ENCODE measurements at places on chromosomes 4 and X. TPM values are rescaled to one million over a fixed set of nuclear protein-coding genes. Genes with fewer than 3 reads are reported as not detected.
A peak's percentile ranks its signal among the peaks of the same experiment; 100 is the strongest.

Gene GDI1
- 128 TPM for total RNA-seq

Gene PAGE2B
- not detected for total RNA-seq

Gene UGT2A3
- not detected for total RNA-seq

Gene PAGE3
- not detected for total RNA-seq

Gene SYN1
- total RNA-seq, result not detected

Gene SPANXN3
- total RNA-seq, result not detected

Gene ART3
- not detected for total RNA-seq

Gene AREG
- total RNA-seq, result 0.55 TPM

GRCh38 chr4:129063640-129064039, 29.7 kb downstream of the SCLT1 start:
- H3K36me3 ChIP-seq, result no peaks in the 10 kb centered on the region
- no peak for DNase-seq
- H3K27me3 ChIP-seq, result no peaks in the 10 kb centered on the region
- H3K4me3 ChIP-seq, result no peak overlapping the region
- H3K27ac ChIP-seq, result no peak overlapping the region

- DNase-seq, result no peak
- no peaks in the 10 kb centered on the region for H3K36me3 ChIP-seq
- peaks cover 2% of the 10 kb centered on the region for H3K27me3 ChIP-seq
- H3K4me3 ChIP-seq, result no peak overlapping the region
- H3K27ac ChIP-seq, result no peak overlapping the region
- H3K4me1 ChIP-seq, result no peaks in the 10 kb centered on the region
These were observed 5.4 kb upstream of the ACE2 start for GRCh38 chrX:15606136-15606535.

- H3K27ac ChIP-seq, result peak overlapping the region; percentile 8
- no peak for DNase-seq
- peaks cover 18% of the 10 kb centered on the region for H3K36me3 ChIP-seq
- no peaks in the 10 kb centered on the region for H3K27me3 ChIP-seq
These were observed 107.6 kb downstream of the CDS1 start for GRCh38 chr4:84690481-84690880.

GRCh38 chr4:110197529-110198042, 829 bp downstream of the ELOVL6 start:
- no peaks in the 10 kb centered on the region for H3K36me3 ChIP-seq
- H3K27me3 ChIP-seq, result no peaks in the 10 kb centered on the region
- peak overlapping the region; percentile 46 for H3K27ac ChIP-seq
- H3K4me1 ChIP-seq, result peaks cover 23% of the 10 kb centered on the region
- peak; percentile 59 for DNase-seq
- peak overlapping the region; percentile 91 for H3K4me3 ChIP-seq

GRCh38 chrX:44828008-44828605, 15.7 kb upstream of the DUSP21 start:
- H3K36me3 ChIP-seq, result no peaks in the 10 kb centered on the region
- no peaks in the 10 kb centered on the region for H3K27me3 ChIP-seq
- peak; percentile 24 for DNase-seq
- H3K4me1 ChIP-seq, result no peaks in the 10 kb centered on the region

DNA sequence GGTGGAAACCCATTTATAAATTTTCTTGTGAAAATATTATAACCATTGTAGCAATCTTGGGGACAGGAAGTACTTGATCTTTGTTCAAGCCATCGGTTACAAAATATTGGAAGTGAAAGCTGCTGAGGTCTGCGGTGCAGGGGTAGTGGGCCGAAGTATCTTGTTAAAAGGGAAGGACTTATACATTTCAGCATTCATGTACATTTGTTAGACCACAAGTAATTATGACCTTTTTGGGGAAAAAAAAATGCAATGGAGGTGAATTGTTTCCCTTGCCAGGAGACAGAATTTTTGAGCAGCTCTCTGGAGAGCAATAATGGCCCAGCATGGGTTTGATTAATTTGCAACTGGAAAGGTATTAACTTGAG, 121.3 kb downstream of the EGF start:
- no peak overlapping the region for H3K27ac ChIP-seq
- no peak for DNase-seq
- no peak overlapping the region for H3K4me3 ChIP-seq
- H3K27me3 ChIP-seq, result peaks cover 6% of the 10 kb centered on the region
- no peaks in the 10 kb centered on the region for H3K36me3 ChIP-seq

- no peak overlapping the region for H3K4me3 ChIP-seq
- no peak for DNase-seq
- no peak overlapping the region for H3K27ac ChIP-seq
- H3K36me3 ChIP-seq, result no peaks in the 10 kb centered on the region
- H3K4me1 ChIP-seq, result no peaks in the 10 kb centered on the region
These were observed 59.1 kb downstream of the CHRNA9 start for GRCh38 chr4:40394236-40394635.

- no peaks in the 10 kb centered on the region for H3K36me3 ChIP-seq
- no peaks in the 10 kb centered on the region for H3K27me3 ChIP-seq
- peaks cover 3% of the 10 kb centered on the region for H3K4me1 ChIP-seq
- no peak overlapping the region for H3K4me3 ChIP-seq
These were observed 94.3 kb upstream of the AFAP1 start for GRCh38 chr4:8033829-8034528.

DNA sequence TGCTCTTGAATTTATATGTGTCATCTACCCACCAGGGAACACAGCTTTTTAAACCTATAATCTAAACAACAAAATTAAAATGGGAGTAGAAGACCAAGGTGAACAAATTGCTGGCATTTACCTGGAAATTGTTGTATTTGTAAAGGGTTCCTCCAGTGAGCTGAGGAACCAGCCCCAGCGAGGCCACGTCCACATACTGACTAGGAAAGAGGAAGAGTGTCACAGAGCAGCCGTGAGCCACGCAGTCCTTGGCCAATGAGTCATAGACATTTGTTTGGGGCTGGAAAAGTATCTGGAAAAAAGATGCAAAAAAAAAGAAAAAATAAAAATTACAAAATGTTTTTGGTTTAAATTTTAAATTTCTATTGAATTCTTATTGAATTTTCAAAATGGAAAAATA, 58.7 kb downstream of the METTL14 start:
- no peak overlapping the region for H3K4me3 ChIP-seq
- no peaks in the 10 kb centered on the region for H3K27me3 ChIP-seq

- no peaks in the 10 kb centered on the region for H3K36me3 ChIP-seq
- no peak overlapping the region for H3K27ac ChIP-seq
- no peak overlapping the region for H3K4me3 ChIP-seq
- H3K4me1 ChIP-seq, result peaks cover 26% of the 10 kb centered on the region
- H3K27me3 ChIP-seq, result no peaks in the 10 kb centered on the region
- DNase-seq, result peak; percentile 76
These were observed 415.2 kb upstream of the NR3C2 start for GRCh38 chr4:148857239-148857972.

DNA sequence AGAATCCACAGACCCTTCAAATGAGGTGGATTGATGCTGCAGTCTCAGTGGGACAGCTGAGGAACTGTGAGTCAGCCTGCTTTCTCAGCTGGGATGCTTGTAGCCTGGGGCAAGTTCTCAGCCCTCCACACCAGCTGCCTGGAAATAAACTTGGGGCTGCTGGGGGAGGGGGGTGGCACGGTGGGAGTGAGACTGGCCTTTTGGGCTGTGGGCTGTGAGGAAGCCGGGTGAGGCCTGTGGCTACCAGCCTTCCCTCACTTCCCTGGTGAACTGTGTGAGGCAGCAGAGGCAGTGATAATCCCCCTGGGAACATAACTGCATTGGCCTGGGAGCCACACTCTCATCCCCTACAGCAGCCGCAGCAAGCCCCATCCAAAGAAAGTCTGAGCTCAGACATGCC, 114.5 kb upstream of the GUCY1A1 start:
- no peaks in the 10 kb centered on the region for H3K36me3 ChIP-seq
- no peak overlapping the region for H3K27ac ChIP-seq
- H3K27me3 ChIP-seq, result no peaks in the 10 kb centered on the region
- H3K4me1 ChIP-seq, result no peaks in the 10 kb centered on the region

- no peaks in the 10 kb centered on the region for H3K4me1 ChIP-seq
- peaks cover 2% of the 10 kb centered on the region for H3K27me3 ChIP-seq
- H3K4me3 ChIP-seq, result no peak overlapping the region
- no peak overlapping the region for H3K27ac ChIP-seq
- peak; percentile 52 for DNase-seq
These were observed 6.0 kb downstream of the SLC2A9 start for GRCh38 chr4:10015140-10015753.

DNA sequence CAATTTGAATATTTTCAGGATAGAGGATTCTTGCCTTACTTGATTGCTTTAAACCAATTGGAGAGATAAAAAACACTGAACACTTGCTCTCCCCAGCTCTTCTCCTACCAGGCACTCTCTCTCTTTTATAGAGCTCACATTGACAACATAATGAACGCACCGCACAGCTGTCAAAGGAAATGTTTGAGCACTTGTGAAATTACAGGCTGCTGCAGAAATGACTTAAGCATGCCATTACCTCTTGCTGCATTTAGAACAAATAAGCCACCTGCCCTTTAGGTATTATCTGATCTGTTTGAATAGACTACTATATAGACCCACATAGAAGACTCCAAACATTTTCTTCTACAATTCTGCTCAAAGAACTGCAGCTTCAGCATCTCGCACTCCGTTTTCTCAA, 227.7 kb downstream of the C4orf33 start:
- DNase-seq, result no peak
- peaks cover 2% of the 10 kb centered on the region for H3K4me1 ChIP-seq
- H3K27me3 ChIP-seq, result peaks cover 6% of the 10 kb centered on the region
- no peak overlapping the region for H3K4me3 ChIP-seq

- H3K27ac ChIP-seq, result no peak overlapping the region
- no peak overlapping the region for H3K4me3 ChIP-seq
- H3K36me3 ChIP-seq, result no peaks in the 10 kb centered on the region
- no peak for DNase-seq
These were observed 95.5 kb upstream of the ATP6AP2 start for GRCh38 chrX:40485102-40485826.

- H3K27ac ChIP-seq, result no peak overlapping the region
- no peaks in the 10 kb centered on the region for H3K4me1 ChIP-seq
- DNase-seq, result no peak
- no peaks in the 10 kb centered on the region for H3K27me3 ChIP-seq
- no peak overlapping the region for H3K4me3 ChIP-seq
These were observed 195.3 kb upstream of the LNX1 start for GRCh38 chr4:53786632-53787031.

DNA sequence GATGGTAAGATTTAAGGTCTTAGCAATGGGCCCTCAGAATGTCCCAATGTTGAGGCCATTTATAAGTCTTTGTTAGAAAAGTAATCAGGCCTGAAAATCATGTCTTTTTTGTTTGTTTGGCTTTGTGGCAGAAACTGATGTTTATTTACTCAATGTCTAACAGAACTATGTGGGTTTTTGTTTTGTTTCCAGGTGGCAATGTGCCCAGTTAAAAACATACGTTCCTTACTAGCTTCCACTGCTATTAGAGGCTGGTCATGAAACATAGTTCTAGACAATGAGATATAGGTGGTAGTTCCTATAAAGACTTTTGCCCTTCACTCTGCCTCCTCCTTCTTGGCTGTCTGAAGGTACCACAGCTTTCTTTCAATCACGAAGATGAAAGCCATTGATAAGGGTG, 108.8 kb downstream of the C4orf51 start:
- peaks cover 2% of the 10 kb centered on the region for H3K36me3 ChIP-seq
- H3K4me3 ChIP-seq, result no peak overlapping the region
- DNase-seq, result no peak
- H3K4me1 ChIP-seq, result peaks cover 2% of the 10 kb centered on the region
- H3K27me3 ChIP-seq, result no peaks in the 10 kb centered on the region

- H3K27me3 ChIP-seq, result no peaks in the 10 kb centered on the region
- no peak overlapping the region for H3K4me3 ChIP-seq
- DNase-seq, result peak; percentile 41
- peak overlapping the region; percentile 11 for H3K27ac ChIP-seq
These were observed 41.1 kb downstream of the HPF1 start for GRCh38 chr4:169716677-169717076.

GRCh38 chrX:121949041-121949760, 901.8 kb downstream of the GLUD2 start:
- H3K4me3 ChIP-seq, result no peak overlapping the region
- no peak for DNase-seq

GRCh38 chrX:13404364-13404763, 84.5 kb upstream of the ATXN3L start:
- no peaks in the 10 kb centered on the region for H3K27me3 ChIP-seq
- H3K27ac ChIP-seq, result no peak overlapping the region
- H3K4me3 ChIP-seq, result no peak overlapping the region

DNA sequence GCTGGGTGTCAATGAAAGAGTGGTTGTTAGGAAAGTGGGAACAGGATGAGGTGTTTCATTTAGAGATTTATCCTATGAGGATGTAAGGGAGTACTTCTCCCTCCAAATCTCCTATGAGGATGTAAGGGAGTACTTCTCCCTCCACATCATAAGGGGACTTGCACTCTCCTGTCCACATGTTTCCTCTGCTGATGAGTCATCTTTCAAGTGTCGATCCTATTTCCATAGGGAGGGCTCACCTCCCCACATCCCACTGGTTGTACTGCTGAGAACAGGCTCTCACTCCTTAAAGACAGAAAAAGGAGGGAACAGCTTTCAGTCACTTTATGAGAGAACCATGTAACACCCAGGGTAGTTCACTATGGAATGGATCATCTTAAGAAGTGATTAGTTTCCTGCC, 65.0 kb downstream of the INPP4B start:
- no peak for DNase-seq
- no peaks in the 10 kb centered on the region for H3K27me3 ChIP-seq
- H3K4me3 ChIP-seq, result no peak overlapping the region
- H3K36me3 ChIP-seq, result no peaks in the 10 kb centered on the region
- H3K27ac ChIP-seq, result no peak overlapping the region

DNA sequence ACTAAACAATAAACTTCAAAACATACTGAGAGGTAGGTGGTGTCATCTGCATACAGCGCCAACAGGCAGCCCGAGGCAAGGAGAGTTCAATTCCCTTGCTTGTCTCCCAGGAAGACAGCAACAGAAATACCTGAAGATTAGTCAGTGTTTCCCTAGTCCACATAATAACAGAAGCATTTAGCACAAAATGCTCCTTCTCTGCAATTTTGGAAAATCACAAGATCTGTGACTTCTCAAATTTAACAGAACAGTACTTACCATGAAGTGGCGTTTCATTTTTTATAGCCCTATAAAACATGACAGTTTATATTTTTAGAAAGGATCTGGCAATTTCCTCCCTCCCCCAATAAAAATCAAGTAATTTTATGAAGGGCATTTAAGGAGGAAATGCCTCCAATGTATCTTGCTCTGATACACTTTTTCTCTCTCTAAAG, 67.1 kb upstream of the MYOZ2 start:
- H3K4me1 ChIP-seq, result no peaks in the 10 kb centered on the region
- H3K4me3 ChIP-seq, result no peak overlapping the region
- H3K27ac ChIP-seq, result no peak overlapping the region

DNA sequence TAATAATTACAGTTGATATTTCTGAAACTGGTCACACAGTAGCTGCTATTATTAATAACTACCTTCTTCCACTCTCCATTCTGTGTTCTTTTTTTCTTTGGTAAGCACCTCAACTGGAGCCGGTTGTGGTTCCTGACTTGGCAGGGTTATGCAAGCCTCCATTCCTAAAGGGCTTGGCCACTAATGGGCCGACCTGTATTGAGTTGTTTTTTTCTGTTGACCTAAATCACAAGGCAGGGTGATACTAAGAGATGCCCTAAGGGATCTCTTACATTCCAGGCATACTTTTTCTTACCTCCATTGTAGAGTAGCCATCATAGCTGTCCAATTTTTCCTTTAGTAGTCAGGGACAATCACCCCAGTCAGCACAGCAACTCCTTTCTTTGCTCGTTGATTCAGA, 1295.8 kb upstream of the ADGRL3 start:
- no peaks in the 10 kb centered on the region for H3K36me3 ChIP-seq
- H3K4me1 ChIP-seq, result no peaks in the 10 kb centered on the region
- no peak for DNase-seq
- H3K4me3 ChIP-seq, result no peak overlapping the region
- H3K27me3 ChIP-seq, result no peaks in the 10 kb centered on the region
- H3K27ac ChIP-seq, result no peak overlapping the region

All from endothelial cell of umbilical vein (primary cell).